ENCODE measurements at places on chromosomes 3 and 15.

DNA sequence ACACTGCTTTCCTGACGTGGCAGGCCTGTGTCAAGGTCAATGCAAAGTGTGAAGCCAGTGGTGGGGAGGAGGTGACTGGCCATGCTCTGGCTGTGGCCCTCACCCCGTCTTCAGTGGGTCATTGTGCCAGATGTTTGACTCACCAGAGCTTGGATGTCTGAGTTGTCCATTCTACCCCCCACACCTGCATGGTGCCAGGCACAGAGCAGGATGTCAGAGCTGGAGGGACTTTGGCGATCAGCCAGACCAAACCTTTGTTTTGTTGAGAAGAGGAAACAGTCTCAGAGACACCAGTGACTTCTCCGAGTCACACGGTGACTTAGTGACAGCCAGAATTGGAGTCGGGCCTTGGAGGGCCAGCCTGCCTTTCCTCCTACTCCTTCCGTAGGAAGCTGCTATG, 49.5 kb downstream of the SMAD6 start:
- no peak for DNase-seq

DNA sequence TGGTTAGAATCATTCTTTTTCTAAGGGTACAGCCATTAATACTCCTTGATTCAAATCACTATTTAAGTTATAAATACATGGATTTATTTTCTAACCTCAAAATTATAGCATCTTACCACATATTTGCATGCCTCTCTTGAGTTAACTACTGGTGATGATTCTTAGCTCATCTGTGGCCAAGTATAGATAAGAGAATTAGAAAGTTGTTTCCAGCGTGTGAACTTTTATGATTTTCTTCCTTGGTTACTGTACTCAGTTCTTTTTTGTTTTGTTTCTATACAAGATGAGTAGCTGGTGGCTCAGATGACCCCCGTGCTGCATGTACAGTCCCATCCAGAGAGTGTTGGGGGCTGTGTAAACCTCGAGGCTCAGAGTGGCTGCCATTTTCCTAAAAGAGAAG, 124.6 kb downstream of the IGF1R start:
- DNase-seq, result no peak

DNA sequence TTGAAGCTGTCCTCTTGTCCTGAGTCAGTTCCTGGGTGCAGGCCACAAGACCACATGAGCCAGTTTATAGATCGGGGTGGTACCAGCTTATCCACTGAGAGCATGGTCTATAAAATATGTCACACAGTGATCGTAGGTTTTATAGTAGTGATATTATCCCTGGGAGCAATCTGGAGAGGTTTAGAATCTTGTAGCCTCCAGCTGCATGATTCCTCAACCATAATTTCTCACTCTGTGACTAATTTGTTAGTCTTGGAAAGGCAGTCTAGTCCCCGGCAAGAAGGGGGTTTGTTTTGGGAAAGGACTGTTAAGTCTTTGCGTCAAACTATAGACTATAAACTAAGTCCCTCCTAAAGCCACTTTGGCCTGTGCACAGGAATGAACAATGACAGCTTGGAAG, 693.0 kb upstream of the CADM2 start:
- no peak for DNase-seq

GRCh38 chr3:134542287-134542958, 56.6 kb downstream of the CEP63 start:
- DNase-seq, result no peak

DNA sequence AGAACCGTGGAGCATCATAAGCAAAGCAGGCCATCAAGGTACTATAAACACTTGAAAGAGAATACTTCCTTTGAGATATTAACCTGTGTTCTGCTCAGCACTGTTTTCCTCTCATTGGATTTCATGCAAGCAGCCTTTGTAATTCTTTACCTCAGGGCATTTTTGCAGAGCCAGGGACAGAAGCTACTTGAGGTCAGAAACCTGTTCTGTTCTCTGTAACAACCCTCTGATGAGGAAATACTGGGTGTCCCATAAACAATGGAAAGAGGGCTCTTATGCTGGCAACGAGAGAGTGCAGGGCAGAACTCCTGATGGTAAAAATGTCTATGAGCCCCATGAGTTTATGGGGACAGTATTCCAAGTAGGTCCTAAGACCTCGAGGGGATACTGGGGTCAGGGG, 66.0 kb downstream of the DCLK3 start:
- no peak for DNase-seq

DNA sequence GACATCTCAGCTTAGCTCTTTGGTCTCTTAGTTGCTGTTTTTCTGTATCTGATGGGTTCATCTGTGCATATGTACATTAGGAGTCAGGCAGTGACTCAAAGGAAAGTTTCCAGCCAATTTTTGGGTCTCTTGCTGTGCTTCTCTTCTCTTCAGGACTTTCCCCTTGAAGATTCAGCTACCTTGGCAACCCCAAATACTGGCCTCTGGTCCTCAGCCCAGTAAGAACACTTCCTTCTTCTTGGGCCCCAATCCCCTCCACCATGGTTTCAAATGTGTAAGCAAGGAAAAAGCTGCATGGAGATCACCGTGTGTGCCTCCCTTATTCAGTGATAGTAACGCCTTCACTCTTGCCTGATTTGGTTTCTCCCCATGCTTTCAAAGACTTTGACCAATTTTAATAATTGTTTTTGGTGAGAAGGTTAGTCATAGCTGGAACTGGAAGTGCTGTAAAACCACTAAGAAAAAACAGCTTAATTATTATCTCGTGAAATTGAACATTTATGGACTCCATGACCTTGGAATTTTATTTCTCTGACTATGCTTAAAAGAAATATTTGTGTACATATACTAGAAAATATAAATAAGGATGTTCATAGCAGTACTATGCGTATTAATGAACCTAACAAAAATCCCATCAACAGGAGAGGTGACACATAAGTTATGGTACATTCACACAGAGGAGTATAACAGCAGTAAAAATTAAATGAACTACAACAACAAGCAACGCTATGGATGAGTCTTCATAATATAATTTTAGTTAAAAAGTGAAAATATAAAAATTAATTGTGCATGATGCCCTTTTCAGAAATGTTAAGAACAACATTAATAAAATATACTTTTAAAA, 125.3 kb upstream of the BCL6 start:
- no peak for DNase-seq

DNA sequence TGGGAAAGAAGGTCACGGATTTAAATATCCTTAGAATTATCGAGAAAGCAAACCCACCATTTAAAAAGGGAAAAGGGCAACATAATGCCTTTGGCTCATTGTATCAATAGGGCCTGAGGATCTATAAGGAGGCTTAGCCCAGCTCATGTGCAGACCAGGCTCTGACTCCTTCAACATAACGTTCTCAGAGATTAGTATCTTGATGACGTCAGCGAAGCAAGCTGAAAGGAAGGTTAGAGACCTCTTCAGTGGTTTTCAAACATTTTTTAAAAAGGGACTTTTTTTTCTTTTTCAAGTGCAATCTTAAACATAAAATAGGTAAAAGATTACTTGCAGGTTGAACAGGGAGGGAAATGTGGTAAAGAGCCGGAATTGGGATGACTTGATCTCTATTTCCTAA, 463.9 kb upstream of the ADAMTS9 start:
- no peak for DNase-seq

GRCh38 chr3:64163755-64164148, 61.5 kb downstream of the PRICKLE2 start:
- DNase-seq, result no peak

DNA sequence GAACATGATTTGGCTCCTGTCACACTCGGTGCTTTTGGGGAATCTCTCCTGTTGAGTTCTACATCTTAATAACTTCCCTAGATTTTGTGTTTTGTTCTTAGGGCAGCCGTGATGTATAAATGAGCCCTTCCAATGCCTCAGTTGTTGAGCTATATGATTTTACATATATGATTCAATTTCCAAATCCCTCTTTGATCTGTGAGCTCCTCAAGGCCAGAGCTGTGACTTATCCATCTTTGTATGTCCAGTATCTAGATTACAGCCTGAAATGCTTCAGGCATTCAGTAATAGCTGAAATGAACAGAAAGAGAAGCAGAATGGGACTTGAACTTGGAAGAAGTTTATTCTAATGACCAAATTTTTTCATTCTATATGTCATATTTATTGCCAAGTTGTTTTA, 26.6 kb downstream of the CGGBP1 start:
- DNase-seq, result no peak

GRCh38 chr3:105959851-105960250, 91.0 kb upstream of the CBLB start:
- DNase-seq, result no peak

DNA sequence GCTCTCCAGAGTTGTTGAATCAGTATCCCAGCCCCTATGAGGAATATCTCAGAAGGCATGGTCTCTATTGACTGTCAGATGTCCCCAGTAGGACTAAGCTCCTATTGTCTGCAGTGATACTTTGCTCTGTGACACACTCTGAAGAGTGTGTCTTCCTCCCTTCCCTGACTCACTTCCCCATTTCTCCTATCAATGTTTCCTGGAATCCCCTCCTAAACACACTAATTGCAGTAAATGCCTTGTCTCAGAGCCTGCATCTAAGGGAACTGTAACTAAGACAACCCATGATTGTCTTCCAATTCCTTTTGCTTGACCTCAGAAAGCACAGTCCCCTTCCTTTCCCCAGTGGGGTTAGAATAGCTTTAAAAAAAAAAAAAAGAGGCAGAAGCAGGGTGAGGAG, 397.3 kb upstream of the PROK2 start:
- no peak for DNase-seq

GRCh38 chr15:57321973-57322601, 54.2 kb upstream of the CGNL1 start:
- DNase-seq, result no peak

GRCh38 chr15:97866959-97867358, 93.5 kb upstream of the ARRDC4 start:
- no peak for DNase-seq

DNA sequence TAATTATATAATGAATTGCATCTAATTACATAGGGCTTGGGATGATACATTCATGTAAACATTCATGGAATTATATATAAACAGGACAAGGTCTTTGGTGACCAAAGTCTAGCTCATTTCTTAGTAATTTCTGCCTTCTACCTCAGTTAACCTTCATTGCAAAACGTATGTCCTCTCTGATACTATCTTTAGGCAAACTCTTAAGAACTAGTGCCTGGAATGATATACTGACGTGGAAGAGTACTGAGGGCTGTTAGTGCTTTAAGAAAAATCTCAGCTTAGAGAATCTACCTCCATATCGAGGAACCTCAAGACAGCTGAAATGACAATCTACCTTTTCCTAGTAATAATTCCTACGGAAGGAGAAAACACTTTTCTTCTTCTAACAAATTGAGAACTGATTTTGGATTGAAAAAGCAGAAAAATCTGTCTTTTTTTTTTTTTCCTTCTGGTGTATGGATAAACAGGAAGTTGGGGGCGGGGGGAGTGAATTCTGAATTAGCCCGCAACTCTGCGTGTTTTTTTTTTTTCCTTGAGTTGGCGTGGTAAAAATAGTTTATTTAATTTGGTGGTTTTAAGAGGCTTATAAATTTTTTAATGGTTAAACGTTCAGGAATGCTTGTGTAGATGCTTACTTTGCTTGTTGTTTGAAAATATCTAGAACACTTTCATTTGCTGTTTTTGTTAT, 43.2 kb downstream of the RARB start:
- no peak for DNase-seq

DNA sequence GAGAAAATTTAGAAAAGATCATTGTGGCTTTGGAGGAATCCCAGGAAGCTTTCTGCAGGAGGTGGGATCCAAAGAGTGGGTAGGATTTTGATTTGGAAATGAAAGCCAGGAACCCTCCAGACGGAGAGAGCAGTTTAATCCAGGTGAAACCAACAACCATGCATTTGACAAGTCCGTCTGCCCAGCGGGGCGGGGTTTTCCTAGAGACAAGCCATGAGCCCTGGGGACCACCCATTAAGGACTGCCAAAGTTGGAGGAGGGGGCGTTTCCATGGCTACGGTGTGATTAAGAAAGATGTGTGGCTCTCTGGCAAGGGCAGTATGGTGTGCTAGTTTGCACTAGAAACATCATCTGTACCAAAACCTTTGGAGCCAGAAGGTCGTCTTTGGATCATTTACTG, 53.4 kb downstream of the SRGAP3 start:
- DNase-seq, result no peak

GRCh38 chr3:191376516-191377141, 46.3 kb upstream of the UTS2B start:
- DNase-seq, result no peak

DNA sequence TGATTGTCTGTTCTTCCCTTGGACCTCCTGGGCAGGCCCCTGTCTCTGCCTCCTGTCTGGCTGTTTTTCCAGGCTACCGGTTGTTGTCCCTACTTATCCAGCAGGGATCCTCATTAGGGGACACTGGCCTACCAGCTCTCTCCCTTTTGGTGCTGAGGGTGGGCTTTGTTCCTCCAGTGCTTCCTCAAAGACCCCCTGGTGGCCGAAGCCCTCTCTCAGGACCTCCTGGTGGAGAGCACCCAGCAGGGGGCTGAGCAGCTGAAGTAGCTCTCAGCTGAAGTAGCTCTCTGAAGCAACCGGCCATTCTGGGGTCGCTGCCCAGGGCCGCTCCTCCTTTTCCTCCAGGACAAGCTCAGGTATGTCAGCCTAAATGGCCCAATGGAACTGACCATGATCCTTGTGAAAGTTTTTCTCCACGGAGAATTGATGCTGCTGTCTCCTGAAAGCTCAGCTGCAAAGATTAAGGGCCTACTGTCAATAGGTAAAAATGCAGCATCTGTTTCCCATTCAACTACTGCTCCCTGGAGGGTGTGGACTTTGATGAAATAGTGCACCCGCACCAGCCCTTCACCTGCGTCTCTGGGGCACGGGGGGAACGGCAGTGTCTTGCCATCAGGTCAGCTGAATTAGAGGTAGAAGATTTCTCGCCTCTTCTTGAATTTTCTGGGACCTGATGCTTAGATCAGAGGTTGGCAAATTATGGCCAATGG, 27.6 kb downstream of the ARNT2 start:
- DNase-seq, result no peak

DNA sequence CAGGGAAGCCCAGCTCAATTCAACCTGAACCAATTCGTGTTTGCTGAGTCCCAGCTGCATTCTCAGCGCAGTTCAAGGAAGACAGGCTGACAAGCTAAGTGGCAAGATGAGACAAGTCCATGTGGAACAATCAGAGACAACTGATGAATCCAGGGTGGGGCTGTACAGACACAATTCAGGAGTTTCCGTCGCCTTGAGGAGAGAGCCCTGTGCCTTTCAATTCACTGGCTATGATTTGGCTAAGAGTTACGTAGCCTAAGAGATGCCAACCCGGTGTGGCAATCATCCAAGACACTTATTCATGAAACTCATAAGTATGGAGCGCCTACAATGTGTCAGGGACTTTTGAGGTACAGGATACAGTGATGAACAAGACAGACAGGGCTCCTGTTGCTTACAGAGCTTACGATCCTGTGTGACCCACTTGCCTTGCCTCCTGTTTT, 15.5 kb upstream of the ZBED2 start:
- no peak for DNase-seq

DNA sequence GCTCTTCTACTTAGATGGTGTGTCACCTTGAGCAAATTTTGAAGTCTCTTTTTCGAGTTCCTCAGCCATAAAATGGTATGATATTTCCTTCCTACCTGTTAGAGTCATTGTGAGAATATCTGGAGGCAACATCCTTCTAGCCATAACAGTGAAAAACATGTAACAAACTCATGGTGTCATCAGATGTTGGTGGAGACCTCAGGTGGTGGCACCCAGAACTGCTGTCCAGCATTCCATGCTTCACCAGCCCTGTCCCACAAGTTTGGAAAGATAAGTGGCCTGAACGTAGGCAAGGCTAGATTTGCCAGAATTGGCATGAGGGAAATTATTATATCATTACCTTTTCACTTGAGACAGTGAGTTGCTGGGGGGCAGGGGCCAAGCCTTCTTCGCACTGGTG, 30.4 kb downstream of the GASK1A start:
- no peak for DNase-seq

- DNase-seq, result no peak
Observed at GRCh38 chr15:69392352-69392751, 21.8 kb upstream of the KIF23 start.

Measured in HuH-7 (cell line).